BJ (cell line): ENCODE measurements at places on chromosomes 4 and X.
A peak's percentile ranks its signal among the peaks of the same experiment; 100 is the strongest.

GRCh38 chr4:96730432-96730831 is 890.5 kb downstream of the PDHA2 start:
- no peak for DNase-seq

- no peak for DNase-seq
Observed at GRCh38 chr4:108861334-108861733, 98.5 kb upstream of the ETNPPL start.

DNA sequence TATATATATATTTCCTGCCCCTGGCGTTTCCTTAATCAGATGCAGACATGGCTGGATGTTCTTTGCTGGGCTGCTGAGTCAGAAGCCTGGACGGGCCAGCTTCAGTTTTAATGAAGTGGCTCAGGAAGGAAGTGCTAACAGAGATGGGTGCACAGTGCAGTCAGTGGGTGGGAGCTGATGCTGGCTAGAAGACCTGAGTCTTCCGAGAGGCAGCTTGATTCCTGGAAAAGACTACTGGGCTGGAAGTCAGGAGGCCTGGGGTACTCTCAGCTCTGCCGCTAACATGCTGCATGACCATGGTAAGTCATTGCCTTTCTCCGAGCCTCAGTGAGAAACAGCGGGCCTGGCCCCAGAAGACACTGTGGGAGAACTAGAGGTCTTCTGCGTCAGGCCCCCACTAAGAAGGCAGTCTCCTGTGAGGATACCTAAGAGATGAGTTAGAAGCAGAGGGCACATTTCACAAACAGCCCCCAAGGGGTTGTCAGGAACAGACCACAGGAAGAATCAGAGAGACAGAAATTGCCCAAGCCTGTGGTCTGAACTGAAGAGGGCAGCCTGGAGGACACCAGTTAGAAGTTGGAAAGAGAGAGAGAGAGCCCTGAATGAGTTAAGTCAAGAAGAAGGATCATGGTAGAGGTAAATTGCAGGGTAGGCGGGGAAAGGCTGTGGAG is 8.3 kb upstream of the CD40LG start:
- DNase-seq: no peak

DNA sequence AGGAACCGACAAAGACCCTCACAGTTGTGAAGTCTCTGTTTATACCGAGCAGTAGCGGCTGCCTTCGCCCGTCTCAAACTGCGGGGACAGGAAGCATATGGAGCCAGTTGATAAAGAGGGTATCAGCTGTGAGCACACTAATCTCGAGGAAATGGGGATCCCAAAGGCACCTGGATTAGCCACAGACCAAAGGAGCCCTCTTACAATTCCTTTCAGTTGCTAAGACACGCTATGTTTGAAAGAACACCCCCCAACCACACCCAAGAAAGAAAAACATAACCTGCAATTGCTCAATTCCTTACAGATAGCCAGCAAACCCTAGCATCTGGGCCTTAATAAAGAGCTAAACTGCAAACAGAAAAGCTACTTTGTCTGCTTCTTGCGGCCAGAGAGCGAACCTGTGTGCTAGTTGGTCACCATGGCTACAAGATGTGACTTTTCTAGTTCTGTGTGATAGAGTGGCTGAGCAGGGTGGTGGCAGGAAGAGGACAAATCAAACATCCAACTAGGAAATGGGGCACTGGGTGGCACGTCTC is 23.3 kb upstream of the CHRNA9 start:
- DNase-seq: no peak

DNA sequence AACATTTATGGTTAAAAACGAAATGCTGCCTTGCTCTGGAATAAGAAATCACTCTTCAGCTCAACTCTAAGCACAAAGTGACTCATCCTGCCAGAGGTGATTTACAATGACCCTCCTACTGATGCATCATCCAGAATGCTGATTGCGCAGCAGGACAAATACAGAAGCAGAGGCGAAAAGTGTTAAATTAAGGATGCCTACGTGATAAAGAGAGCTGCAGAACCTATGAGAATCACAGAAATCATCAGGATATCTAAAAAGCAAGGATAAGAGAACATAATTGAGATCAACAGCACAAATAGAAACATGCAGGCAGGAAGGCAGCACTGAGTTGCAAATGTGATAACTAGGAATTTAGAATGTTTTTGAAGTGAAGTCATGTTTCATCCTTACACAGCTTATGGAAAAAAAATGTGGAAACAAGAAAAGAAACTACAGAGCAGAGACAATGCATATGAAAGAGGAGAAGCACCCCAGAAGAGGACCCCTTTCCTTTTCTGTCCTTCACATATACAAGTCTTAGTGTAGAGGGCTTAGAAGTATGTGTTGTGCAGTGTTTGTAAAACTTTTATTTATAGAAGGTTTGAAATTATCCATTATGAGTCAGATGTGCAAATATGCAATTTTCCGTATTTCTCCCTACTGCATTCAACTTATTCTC is 188.4 kb downstream of the SLC7A11 start:
- peak; percentile 59 for DNase-seq

- DNase-seq: no peak
Observed at GRCh38 chrX:104564921-104565703, 887 bp upstream of the IL1RAPL2 start.

- no peak for DNase-seq
Observed at GRCh38 chr4:105887508-105887907, 7.8 kb upstream of the NPNT start.

DNA sequence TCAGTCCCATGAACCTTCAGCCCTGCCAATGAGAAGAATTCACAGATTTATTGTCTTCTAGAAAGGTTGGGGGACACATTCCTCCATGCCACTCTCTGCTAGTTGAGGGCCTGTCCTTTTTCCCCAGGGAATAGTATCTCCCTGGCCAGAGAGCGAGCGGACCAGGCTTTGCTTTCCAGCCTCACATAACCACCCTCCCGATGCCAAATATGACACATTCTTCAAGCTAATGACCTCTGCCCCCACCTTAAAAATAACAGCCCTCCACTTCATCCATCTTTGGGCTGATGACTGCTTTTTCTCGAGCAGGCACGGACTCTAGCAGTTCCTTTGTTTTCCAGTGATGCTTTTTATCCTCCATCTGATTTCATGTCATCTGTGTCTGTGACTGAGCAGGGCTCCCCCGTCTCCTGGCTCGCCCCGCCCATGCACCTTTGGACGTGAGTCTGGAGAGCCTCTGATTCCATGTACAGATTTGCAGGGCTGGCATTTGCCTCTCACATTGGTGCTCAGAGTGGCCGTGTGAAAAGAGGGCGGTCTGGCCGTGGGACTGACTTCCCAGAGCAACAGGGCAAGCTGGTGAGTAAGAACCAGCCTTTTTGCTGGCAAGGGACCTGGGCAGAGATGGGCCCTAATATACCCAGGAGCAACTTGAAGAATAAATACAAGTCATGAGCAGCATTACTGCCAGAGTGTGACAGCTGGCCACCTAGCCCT is 279.8 kb downstream of the BCOR start:
- no peak for DNase-seq

DNA sequence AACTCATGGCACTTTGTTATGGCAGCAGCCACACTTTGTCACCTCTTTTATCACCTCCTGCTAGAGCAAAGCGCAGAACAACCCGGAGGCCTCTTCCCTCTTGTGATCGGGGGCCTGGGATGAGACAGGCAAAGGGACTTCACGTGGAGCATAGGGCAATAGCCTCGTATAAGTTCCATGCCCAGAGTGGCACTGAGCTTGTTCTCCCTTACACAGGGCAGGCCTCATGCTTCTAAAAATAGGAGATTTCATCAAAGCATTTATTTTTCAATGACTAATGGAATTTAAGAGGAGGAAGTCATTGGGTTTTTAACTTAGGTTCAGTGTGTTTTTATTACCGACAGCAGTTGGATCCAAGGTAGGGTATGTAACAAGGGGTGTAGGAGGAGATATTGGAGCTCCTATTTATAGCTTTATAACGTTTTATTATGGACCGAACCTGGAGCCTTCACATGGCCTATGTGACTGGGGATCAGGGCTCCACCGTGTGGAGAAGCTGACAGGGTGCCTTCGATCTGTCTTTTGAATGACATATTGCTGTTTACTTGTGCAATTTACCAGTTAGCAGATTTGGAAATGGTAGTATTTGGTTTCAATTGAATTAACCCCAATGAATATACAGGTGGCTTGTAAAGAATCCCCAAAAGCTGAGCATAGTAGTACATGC is 93.8 kb downstream of the SLC2A9 start:
- DNase-seq: no peak

- DNase-seq: no peak
Observed at GRCh38 chr4:110268790-110269189, 70.4 kb upstream of the ELOVL6 start.

DNA sequence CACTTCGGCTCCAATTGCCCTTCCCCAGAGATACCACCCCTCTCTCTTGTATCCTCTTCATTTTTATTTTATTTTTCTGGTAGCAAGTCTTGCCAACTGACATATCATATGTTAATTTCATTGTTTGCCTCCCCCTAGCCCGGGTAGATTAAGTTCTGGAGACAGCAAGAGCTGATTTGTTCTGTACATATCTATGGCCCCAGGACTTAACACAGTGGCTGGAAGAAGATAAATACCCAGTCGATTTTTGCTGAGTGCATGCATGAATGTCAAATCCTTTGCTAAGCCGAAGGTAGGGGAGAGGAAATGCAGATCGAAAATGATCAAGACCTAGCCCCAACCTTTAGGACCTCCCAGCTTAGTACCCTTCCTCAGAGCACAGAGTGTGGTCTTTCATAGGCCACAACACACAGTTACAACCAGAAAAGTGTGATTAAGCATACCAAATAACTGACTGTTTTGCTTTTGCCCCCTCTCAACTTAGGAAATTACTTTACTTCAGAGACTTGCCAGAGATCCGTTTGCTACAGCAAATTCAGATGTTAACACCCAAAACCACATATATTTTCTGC is 58.7 kb upstream of the KLF3 start:
- no peak for DNase-seq

DNA sequence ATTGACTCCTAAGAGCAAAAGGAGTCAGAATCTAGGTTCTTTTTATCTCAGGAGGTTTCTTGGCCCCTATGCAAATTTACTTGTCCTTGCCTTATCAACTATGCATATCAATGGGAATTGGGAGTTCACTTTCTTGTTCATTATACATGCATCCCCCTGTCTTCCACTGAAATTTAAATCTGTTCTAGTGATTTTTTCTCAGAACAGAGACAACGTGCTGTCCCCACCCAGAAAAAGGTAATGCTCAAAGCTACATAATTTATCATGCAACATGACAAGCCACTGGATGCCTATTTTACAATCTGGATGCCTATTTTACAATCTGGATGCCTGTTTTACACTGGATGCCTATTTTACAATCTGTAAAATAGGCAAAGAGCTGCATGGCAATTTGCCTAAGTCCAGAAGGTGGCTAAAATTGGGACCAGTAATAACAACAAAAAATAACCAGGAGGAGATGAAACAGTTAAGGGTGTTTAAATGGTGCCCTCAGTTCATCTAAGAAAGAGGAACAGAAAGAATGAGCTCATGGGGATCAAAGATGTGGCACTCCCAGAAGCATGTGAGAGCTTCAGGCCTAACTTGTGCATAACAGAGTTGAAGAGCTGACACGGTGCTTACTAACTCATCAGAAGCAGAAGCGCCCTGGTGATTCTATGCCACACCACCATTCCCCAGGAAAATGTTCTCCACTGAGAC is 537.8 kb upstream of the BOD1L1 start:
- no peak for DNase-seq

DNA sequence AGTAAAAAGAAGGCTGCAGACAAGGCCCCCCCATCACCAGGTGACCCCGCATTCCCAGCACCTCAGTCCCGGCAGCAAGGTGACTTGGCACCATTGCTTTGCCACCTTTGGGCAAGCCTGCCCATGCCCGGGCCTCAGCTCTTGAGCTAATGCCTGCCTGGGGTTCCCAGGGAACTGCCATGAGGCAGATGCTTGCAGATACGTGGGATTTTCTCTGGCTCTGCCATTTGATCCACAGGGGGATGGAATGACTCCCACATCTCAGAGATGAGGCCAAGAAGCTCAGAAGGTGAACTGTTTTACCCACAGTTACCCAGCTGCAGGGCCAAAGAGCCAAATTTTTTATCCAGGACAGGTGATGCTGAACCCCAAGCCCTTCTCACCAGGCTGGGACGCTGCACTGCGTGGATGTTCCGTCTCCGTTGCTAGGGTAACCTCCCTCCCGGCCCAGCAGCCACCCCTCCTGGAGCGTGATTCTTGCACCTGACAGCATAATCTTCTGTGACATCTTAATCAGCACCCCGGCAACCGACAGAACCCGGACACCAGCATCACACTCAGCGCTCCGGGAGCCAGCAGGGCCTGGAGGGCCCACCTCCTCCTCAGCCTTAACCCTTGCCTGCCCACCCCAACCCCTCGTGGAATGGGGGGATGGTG is 15.7 kb upstream of the MSX1 start:
- DNase-seq: no peak

DNA sequence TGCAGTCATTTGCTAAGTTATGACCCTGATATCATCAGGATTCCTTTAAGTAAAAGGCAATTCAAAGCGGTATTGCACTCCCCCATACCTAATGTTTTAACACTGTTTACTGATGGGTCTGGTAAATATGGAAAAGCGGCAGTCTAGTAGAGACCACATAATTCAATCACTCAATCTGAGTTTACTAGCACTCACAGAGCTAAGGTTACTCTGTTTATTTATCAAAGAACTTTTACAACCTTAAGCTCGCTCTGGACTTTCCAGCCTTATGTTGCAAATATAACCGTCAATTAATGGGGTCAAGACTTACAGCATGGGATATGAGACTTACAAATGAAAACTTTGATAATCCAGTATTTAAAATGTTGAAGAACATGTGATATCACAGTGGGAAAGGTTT is 124.5 kb upstream of the ZCCHC13 start:
- no peak for DNase-seq

GRCh38 chr4:58136604-58137003 is 1026.4 kb upstream of the IGFBP7 start:
- no peak for DNase-seq

DNA sequence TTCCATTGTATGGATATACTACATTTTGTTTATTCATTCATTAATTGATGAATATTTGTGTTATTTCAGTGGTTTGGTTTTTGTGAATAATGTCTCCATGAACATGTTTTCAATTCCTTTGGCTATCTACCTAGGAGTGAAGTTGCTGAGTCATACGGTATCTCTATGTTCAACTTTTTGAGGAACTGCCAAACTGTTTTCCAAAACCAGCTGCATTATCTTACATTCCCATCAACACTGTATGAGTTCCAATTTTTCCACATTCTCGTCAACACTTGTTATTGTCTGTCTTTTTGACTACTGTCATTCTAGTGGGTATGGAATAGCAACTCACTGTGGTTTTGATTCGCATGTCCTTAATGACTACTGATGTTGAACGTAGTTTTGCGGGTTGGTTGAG is 388.6 kb upstream of the MAGEB2 start:
- no peak for DNase-seq

DNA sequence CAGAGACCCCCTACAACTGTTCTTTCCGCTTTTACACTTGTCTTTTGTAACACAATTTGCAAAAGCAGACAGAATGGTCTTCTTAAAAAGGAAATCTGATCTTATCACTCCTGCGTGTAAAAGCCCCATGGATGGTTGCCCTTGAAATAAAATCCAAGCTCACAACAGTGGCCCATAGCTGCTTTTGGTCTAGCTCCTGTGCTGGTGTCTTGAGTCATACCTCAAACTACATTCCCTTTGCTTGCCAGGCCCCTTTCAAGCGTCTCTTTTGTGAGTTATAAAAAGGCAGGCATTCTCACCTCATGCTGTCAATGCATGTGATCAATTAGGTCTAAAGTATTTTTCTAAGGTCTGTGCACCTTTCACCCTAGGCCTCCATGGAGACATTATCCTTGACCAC is 27.6 kb downstream of the HPGD start:
- no peak for DNase-seq

GRCh38 chrX:151633157-151633556 is 62.1 kb upstream of the PRRG3 start:
- no peak for DNase-seq
